Calu3 (cell line): ENCODE measurements at places on chromosomes 3 and 15.

- no peak for DNase-seq
Observed at GRCh38 chr15:29693225-29693624, 129.0 kb downstream of the TJP1 start.

GRCh38 chr3:133230195-133230594 lies 169.7 kb upstream of the BFSP2 start:
- no peak for DNase-seq

DNA sequence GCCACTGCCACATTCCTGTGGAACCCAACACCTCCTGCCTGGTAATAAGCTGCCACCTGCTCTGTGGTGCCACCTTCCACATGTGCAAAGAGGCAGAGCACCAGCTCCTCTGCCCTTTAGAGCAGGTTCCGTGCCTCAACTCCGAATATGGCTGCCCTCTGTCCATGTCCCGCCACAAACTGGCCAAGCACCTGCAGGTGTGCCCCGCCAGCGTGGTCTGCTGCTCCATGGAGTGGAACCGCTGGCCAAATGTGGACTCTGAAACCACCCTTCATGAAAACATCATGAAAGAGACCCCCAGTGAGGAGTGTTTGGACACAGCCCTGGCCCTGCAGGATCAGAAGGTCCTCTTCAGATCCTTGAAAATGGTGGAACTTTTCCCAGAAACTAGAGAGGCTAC lies 28.3 kb downstream of the FBXO40 start:
- no peak for DNase-seq

- DNase-seq, result no peak
Observed at GRCh38 chr3:125460233-125460632, 59.8 kb downstream of the SNX4 start.

DNA sequence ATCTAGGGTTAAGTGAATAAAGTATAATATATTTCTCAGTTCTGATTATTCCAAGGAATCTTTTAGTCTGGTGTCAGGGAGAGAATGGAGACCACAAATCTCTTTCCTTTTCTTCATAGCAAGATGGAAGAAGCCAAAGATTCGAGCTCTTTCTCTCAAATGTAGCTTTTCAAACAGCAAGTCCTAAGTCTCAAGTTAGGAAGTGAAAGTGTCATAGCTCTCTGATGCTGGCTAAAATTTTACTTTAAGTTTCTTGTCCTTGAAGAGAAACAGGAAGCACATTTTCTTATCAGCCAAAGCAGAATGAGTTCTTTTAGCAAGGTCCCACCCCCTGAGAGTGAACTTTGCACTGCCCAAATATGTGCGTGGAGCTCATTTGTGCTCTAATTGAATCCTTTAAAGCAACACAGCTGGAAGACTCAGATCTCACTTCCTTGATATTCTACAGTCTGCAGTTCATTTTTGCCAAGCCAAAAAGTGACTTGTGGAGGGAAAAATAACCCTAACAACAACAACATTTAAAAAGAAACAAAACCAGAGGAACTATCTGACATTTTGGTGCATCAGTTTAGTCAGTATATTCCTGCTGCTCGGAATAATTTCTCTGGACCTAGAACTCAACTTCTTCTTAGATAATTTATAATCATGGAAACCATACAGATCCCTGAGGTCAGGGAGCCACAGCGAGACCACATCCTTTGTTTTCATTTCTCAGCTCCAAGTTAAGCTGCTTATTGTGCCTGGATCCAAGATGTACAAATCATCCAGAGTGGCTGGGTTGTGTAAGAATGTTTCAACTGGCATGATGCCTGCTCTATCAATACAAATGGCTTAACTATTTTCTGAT lies 238.7 kb upstream of the P2RY1 start:
- peak; percentile 72 for DNase-seq

GRCh38 chr3:45435961-45436360 lies 47.6 kb downstream of the LARS2 start:
- no peak for DNase-seq

GRCh38 chr15:76793162-76793561 lies 112.0 kb downstream of the SCAPER start:
- DNase-seq, result no peak

- no peak for DNase-seq
Observed at GRCh38 chr3:169227911-169228310, 435.6 kb downstream of the MECOM start.

DNA sequence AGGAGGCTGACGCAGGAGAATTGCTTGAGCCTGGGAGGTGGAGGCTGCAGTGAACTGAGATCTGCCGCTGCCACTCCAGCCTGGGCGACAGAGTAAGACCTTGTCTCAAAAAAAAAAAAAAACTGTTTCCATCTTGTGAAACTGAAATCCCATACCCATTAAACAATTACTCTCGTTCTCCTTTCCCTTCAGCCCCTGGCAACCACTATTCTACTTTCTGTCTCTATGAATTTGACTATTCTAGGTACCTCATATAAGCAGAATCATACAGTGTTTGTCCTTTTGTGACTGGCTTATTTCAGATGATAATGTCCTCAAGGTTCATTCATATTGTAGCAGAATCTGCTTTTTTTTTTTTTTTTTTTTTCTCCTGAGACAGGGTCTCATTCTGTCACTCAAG lies 51.5 kb upstream of the UBE2E1 start:
- DNase-seq, result no peak

GRCh38 chr15:56759450-56759845 lies 26.1 kb upstream of the ZNF280D start:
- peak; percentile 75 for DNase-seq

- DNase-seq, result no peak
Observed at GRCh38 chr15:67133738-67134066, 68.3 kb downstream of the SMAD3 start.

DNA sequence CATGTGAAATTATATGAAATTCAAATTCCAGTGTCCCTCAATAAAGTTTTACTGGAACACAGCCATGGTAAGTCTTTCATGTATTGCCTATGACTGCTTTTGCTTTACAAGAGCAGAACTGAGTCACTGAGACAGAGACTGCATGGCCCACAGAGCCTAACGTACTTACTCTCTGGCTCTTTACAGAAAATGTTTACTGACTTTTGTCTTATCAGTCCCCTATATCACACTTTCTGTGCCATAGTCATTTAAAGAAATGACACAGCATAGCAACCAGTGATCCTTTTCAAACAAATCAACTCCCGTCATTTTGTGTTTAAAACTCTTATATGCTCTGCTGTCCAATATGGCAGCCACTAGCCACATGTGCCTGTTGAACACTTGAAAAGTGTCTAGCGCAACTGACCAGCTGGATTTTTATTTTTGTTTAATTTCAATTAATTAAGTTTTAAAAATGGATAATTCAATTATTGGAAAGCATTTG lies 129.7 kb upstream of the CDIN1 start:
- no peak for DNase-seq

DNA sequence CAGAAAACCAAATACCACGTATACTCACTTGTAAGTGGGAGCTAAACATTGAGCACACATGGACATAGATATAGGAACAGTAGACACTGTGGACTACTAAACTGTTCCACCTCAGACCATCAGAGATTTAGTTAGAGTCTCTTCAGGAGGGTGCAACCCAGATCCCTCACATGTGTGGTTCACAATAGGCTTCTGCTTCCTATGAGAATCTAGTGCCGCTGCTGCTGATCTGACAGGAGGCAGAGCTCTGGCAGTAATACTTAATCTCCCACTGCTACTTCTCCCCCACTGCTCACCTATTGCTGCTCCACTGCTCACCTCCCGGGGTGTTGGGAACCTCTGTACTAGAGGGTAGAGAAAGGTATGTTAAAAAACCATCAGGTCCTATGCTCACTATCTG lies 533.3 kb downstream of the NSUN3 start:
- no peak for DNase-seq

- no peak for DNase-seq
Observed at GRCh38 chr15:27065785-27066184, 94.8 kb downstream of the GABRG3 start.

DNA sequence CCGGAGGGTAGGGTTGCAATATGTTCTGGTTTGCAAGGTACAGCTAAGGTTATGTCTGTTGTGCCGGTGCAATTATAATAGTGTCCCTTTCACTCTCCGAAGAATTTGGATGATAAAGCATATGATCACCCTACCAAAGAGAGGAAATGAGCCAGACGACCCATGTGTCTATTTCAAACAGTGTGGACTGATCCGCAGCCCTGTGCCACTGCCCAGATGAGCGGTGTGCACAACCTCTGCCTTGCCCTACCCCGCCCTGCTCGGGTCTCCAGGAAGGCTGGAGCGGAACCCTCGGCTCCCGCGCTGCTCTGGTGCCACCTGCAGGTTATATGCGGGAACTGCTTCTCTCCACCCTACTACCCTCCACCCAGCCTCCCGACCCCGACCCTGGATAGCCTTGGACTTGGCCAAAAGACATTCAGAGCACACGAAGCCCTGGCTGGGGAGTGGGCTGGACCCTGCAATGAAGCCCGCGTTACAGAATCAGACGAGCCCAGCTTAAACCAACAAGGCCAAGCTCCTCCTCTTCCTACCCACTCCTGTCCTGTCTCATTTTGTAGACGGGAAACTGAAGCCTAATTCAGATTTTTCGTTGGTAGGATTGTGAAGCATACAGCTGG lies 68.4 kb upstream of the CHRNB4 start:
- DNase-seq, result peak; percentile 81

DNA sequence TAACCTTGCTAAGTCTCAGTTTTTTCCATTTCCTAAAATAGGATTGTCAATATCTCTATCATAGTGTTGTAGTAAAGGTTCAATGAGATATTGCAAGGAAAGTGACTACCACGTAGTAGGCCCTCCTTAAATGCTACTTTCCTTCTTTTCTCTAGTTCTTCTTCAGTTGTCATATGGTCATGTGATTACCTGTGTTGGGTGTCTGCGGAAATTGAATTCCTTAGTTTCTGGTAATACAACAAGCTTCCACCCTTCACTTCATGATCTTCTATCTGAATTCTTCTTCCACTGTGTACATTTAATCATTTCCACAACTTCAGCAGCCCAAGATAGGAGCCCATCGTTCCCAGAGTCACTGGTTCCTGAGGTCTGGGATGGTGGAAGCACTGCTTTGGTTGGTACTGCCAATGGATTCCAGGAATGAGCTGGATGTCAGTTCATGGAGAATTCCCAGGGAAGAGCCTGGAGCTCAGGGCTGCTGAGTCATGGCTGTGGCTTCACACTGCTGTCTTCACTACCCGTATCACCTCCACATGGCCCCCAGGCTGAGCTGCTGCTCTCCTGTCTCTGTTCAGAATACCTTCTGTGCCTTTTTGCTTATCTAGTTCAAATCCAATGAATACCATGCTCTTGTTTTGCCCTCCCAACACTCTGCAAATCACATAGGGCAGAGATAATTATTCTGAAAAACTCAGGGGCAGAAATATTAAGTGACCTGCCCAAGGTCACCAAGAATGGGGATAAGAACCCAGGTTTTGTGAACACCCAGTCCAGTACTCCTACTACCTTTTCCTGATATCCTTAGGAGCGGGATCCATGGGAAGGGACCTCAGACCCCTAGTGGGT lies 98.6 kb downstream of the RPL39L start:
- no peak for DNase-seq

- no peak for DNase-seq
Observed at GRCh38 chr3:123520656-123521055, 64.2 kb downstream of the HACD2 start.

DNA sequence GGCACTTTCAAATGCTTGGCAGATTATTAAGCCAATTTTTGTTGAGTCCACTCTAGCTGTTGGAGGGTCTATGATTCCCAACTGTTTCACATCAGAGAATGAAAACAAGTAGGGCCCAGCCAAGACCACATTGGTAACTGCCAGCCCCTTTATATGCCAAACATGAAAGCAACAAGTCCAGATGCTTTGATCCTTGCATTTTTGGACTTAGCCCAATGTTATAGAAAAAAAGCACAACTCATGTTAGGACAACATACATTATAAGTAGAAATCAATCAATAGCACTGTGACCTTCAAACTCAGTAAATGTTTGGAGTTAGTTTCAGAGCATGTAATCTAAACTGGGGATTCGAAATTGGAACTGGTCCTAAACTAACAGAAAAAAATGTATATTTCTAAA lies 674.7 kb downstream of the MECOM start:
- no peak for DNase-seq

- DNase-seq, result no peak
Observed at GRCh38 chr15:63323798-63324563, 46.6 kb downstream of the APH1B start.

DNA sequence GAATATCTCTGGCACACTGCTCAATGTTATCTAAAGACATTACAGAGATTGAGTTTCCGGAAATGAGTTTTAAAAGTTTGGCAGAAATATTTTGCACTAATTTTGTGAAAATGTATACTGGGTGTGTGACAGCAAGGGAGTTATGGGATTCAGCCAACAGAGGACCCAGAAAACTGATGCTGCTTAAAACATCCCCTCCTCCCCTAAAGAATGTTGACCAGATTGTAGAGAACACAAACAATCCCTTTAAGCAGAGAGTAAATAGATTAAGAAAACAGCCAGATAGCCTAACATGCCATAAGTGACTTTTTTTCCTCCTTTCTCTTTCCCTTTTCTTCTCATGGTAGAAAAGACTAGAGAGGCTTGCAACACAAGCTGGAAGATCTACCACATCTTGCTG lies 928.0 kb upstream of the ALCAM start:
- no peak for DNase-seq

DNA sequence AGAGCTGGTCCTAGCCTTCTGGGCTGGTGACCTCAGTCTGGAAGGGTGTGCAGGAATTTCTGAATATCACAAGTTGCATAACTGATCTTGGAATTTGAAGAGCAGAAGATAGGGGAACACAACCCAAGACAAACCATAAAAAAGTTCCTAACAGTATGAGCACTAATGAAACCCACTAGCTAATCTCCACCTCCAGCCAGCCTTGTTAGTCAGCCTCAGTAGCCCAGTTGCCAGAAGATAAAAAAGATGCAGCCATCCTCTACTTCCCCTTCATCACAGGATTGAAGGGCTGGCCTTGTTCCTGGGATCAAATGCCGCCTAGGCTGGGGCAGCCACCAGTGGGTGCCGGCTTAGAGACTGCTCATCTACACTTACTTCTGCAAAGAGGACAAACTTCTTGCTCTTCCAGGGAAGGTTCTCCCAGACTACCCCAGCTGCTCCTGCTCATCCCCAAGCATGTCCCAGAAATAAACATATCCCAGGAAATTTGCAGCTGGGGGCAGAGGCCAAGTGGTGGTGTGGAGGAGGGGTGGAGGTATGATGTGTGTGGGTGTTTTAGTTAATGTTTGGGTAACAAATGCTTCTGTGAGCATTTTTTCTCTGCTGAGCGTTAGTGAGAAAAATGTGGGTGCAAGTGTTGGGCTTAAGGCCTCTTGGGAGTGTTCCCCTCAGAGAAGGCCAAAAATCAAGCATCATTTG lies 9.2 kb upstream of the ITGA11 start:
- no peak for DNase-seq

- DNase-seq, result no peak
Observed at GRCh38 chr3:136576279-136577009, 175.7 kb downstream of the STAG1 start.

- no peak for DNase-seq
Observed at GRCh38 chr3:64438812-64439211, 213.5 kb upstream of the PRICKLE2 start.

GRCh38 chr3:36871379-36872126 lies 73.3 kb downstream of the TRANK1 start:
- DNase-seq, result no peak

DNA sequence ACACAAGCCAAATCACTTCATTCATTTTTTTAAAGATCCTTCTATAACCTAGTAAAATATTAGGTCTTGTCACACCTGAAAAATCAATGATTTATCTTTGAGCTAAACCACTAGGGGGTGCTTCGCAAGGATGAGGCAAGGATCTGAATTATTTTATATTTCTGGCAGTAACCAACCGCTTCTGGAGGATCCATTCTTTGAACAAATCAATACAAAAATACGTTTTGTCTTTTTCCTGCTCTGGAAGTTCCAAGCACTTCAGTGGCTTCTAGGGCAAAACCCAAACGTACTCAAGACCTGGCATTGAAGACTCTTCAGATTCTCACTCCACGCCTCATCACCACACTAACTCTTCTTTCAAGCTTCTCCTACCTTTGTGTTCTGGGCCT lies 486 bp downstream of the LSG1 start:
- DNase-seq, result peak; percentile 60
